ENCODE measurements at places on chromosomes 13 and 19. TPM values are rescaled to one million over a fixed set of nuclear protein-coding genes. Genes with fewer than 3 reads are reported as not detected.

Gene ZNF223
- total RNA-seq, result 3.2 TPM

Gene CGB5
- not detected for total RNA-seq

Gene ZNF625
- total RNA-seq, result 7.3 TPM

Gene SPTBN4
- 4.7 TPM for total RNA-seq

Gene ZNF536
- 4.7 TPM for total RNA-seq

Gene STARD13
- 50.7 TPM for total RNA-seq

Gene PDX1
- total RNA-seq, result not detected

Gene MIR17HG
- total RNA-seq, result 3.9 TPM

Gene TYROBP
- total RNA-seq, result 116 TPM

Gene GZMM
- not detected for total RNA-seq

Gene HNRNPL
- total RNA-seq, result 175 TPM

Gene MYO1F
- total RNA-seq, result 8.4 TPM

Gene MAST1
- 0.15 TPM for total RNA-seq

Gene ZNF529
- total RNA-seq, result 13.2 TPM

Gene NRTN
- 27.2 TPM for total RNA-seq

Gene VAV1
- total RNA-seq, result 5.1 TPM

Gene ARID3A
- 5.1 TPM for total RNA-seq

Gene GPR18
- not detected for total RNA-seq

Gene SYT3
- not detected for total RNA-seq

Gene KIR3DL3
- total RNA-seq, result not detected

Gene KLK6
- total RNA-seq, result not detected

Gene ICAM3
- total RNA-seq, result 3.4 TPM

Gene ASF1B
- total RNA-seq, result 1.2 TPM

Gene PSG4
- total RNA-seq, result not detected

Gene ALOX5AP
- total RNA-seq, result 34.7 TPM

Gene CACNA1A
- 0.93 TPM for total RNA-seq

Gene SYNE4
- 0.47 TPM for total RNA-seq

Gene TMEM221
- total RNA-seq, result not detected

Gene IL17D
- total RNA-seq, result 1.4 TPM

Gene ZNF497
- 1.5 TPM for total RNA-seq

Gene PABPC3
- total RNA-seq, result not detected

Gene ZNF441
- total RNA-seq, result 4.5 TPM

Gene ATP8B3
- total RNA-seq, result 1.4 TPM

Gene CDC42EP5
- total RNA-seq, result 4.2 TPM

Gene KXD1
- total RNA-seq, result 134 TPM

Gene ERCC1
- total RNA-seq, result 61.4 TPM

Gene BRME1
- 2.4 TPM for total RNA-seq

Gene FLT3LG
- total RNA-seq, result 9.6 TPM

Gene WDR88
- not detected for total RNA-seq

Measured in gastroesophageal sphincter (tissue), 4 donors.